ENCODE measurements at places on chromosomes 13 and 19. TPM values are rescaled to one million over a fixed set of nuclear protein-coding genes. Genes with fewer than 3 reads are reported as not detected.

KRI1 gene
- 30.3 TPM for total RNA-seq

ZNF256 gene
- 6.3 TPM for total RNA-seq

- no peak for DNase-seq
These were observed 2.0 kb upstream of the IL17D start for GRCh38 chr13:20701461-20701860.

DNA sequence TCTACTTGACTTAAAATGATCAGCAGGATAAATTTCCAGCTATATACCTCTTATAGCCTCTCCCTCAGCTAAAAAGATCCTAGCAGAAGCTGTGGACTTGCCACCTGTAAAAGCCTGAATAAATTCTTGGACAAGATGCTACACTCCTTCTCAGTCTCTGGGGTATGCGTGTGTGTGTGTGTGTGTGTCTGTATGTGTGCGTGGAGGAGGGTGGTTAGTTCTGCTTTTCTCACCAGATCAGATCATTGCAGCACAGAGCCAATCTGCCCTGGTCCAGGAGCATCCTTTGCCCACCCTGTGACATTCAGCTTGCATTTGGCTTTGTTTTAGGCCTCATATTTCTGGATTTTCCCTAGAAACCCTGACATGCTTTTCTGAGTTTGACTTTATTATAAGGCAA is 438.3 kb downstream of the RFC3 start:
- DNase-seq = no peak

DNA sequence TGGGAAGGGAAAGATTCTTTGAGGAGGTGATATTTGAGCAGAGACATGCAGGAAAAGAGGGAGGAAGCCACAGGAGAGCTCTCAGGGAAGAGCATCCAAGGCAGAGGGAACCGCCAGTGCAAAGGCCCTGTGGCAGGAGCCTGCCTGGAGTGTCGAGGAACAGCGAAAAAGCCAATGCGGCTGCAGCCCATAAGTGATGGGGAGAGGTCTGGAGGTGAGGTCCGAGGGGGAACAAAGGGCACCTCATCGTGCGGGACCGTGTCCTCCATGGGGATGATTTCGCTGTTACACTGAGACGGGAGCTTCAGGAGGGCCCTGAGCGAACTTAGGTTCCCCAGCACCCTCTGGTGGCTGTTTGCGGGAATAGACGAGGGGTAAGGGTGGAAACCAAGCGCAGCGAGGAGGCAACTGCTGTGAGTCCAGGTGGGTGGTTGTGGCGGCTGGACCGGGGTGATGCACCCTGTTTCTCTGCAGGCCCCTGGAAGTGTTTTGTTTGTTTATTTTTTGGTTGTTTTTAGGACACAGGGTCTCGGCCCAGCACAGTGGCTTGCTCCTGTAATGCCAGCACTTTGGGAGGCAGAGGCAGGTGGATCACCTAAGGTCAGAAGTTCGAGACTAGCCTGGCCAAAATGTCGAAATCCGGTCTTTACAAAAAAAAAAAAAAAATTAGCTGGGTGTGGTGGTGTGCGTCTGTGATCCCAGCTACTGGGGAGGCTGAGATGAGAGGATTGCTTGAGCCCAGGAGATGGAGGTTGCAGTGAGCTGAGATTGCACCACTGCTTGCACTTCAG is 5.9 kb upstream of the EHD2 start:
- DNase-seq = no peak

All from esophagus squamous epithelium (tissue), 5 donors.